ENCODE measurements at places on chromosomes 7 and 10.

DNA sequence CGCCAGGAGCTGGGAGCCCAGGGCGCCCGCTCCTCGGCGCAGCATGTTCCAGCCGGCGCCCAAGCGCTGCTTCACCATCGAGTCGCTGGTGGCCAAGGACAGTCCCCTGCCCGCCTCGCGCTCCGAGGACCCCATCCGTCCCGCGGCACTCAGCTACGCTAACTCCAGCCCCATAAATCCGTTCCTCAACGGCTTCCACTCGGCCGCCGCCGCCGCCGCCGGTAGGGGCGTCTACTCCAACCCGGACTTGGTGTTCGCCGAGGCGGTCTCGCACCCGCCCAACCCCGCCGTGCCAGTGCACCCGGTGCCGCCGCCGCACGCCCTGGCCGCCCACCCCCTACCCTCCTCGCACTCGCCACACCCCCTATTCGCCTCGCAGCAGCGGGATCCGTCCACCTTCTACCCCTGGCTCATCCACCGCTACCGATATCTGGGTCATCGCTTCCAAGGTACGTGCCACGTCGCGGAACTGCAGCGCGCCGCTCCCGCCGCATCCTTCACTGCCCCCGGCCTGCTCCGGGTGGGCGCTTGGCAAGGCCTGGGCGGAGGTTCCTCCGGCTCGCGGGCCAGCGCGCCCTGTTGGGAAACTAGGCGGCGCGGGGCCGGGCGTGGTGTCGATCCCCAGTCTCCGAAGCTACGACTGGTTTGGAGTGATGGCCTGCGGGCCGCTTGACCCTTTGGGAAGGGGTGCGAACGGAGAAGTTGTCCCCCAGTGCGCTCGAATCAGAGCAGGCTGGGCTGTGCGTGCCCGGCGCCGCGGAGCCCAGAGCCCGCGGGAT lies 868 bp downstream of the EMX2 start:
- DNase-seq: no peak

GRCh38 chr10:33365871-33366411 lies 31.5 kb upstream of the NRP1 start:
- DNase-seq: no peak

DNA sequence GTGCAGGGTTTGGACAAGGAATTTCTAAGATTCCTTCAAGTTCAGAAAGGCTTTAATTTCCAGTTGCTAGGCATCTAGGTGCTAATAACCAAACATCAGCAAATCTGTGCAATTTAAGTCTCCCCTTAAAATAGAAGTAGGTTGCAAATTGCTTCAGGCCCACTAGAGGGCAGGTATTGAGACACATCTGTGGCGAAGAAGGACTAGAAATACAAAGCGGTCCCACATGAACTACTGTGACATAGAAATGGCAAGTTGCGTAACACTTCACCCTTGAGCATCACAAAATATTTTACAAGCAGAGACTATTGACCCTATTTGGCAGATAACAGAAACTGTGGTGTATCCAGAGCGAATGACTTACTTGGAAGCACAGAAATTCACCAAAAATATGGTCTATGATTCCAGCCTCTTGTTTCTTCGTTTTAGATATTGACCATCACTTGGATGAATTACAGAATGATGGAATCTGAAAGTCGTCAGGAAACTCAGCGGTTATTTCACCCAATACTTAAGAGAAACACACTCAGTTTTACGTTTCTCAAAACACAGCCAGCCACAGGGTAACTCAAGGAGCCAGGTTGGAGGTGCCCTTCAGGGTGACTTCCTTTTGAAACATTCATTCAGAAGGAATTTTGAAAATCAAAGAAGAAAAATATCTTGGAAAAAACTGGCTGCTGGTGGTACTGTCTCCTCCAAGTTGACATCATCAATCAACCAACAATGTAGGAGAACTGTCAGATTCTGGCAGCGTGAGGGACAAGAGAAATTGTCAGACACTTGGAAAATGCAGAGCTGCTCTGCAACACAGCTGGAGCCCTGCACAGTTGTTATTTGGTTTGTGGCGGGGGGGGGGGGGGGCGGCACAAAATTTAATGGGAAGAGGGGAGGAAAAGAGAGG lies 256.3 kb upstream of the MINDY3 start:
- DNase-seq: no peak

DNA sequence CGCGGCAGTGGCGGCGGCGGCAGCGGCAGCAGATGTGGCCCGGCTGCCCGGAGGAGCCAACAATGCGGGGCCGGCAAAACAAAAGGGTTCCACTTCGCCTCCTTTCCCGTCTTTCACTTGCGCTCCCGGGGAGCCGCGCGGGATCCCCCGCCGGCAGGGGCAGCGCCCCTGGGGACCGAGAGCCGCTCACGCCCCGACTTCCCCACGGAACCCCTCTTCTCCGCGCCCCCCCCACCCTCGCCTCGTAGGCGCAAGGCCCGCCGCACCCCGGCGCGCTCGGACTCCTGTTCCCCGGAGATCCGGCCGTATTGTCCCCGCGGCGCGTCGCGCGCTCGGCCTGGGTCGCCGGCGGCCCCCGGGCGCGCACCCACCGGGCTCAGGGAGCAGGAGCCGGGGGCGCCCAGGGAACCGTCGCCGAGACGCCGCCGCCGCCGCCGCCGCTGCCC lies 854 bp downstream of the CTBP2 start:
- no peak for DNase-seq

- DNase-seq: no peak
Measured at GRCh38 chr10:94093286-94093905, 99.7 kb downstream of the PLCE1 start.

DNA sequence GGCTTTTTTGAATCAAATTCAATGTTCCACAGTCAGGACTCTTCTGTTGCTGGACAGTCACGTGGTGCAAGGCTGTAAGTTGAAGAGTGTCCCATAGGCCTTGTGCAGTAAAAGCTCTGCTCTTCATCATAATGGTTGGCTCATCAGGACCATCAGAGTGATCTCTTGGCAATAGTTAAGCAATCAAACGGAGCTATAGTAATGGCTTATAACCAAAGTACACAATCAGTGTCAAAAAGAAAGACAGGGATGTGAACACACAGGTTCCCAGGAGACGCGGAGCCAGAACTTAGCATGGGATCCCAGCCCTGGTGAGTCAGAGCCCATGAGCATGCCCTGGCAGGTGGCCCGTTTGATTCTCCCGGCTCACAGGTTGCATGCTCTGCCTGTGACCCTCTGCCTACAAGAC lies 10.8 kb upstream of the GPNMB start:
- DNase-seq: no peak

DNA sequence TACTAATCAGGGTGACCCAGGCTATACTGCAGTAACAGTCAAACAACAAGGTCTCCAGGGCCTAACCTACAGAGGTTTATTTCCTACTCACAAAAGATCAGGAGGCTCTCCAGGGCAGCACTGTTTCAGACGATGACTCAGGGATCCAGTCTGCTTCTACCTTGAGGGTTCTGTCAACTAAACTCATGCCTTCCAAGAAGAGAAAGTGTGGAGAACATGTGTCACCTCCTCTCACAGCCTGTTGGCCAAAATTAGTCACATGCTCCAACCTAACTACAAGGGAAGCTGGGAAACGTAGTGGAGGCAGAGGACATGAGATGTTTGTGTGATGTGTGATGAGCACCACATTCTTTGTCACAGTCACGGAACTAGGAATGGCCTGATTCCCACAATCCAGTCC lies 14.7 kb upstream of the INA start:
- no peak for DNase-seq

DNA sequence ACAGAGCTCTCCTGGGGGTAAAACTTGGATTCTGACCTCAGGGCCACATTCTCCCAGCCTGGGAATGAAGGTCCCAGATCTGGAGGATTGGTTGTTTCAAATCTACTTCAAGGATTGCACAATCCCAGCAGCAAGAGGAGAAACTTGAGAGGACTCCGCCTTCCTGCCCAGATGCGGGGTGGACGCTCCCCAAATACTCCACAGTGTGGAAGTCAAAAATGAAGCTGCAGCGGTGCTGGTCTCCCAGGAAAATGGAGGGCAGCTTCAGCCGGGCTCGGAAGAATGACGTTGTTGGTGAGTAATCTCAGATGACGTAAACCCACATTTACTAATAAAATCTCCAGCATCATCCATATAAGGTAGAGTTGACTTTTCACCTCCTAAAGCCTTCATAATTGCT lies 31.5 kb upstream of the PPP2R2D start:
- DNase-seq: no peak

DNA sequence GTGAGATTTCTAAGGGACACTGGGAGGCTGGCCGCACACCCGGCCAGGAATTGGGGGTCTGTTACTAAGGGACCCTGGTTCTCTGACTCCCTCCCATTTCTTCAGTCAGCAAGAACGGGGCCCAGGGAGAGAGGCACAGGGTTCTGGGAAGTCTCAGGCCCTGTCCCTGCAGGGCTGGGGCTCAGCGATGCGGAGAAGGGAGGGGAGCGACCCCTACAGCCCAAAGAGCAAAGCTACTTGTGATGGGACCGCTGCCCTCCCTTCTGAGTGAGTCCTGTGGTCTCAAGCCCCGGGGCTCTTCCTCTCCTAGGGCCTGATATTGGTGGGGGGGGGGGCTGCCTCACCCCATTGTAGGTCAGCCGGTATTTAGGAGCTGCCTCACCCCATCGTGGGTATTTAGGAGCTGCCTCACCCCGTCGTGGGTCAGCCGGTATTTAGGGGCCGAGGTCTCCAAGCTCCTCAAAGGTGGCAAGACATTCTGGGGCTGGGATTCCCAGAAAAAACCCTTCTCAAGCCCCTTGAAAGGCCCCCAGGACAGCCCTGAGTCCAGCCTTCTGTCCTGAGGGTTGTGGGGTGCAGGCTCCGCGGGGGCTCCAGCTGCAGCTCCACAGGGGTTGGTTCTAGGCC lies 16.9 kb upstream of the NKX6-2 start:
- DNase-seq: no peak

GRCh38 chr10:114349522-114350215 lies 54.6 kb downstream of the AFAP1L2 start:
- no peak for DNase-seq

- DNase-seq: no peak
Measured at GRCh38 chr10:129626796-129627435, 159.9 kb downstream of the MGMT start.

GRCh38 chr7:40468891-40469864 lies 334.4 kb downstream of the SUGCT start:
- no peak for DNase-seq

DNA sequence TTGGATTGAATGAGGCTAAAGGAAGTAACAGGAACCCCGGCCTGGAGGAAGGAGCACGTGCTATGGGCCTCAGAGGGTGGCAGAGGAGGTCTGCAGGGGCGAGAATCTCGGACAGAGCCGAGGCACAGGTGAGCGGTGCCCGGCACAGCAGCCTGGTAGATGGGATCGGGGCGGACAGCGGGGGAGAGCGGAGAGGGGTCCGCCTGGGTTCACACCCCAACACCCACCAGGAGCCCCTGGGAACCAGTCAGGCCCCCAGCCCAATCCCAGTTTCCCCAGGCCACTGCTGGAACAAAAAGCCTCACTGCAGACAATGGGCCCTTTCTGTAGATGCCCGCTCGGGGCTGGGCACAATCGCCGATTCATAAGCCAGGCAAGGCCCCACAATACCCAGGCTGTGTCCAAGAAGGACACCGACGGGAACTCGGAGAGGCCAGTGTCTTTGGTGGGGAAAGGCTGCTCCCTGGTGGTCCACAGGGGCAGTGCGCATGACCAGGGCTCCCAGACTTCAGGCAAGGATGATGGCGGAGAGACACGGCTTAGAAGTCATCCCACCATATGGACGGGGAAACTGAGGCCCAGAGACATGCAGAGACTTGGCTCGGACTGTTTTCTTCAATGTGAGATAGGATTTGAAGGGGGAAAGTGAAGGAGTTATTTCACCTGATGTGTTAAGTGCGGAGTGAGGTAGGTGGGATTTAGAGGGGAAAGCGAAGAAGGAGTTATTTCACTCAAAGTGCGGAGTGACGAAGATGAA lies 106.9 kb upstream of the GPR26 start:
- DNase-seq: peak; percentile 45

GRCh38 chr10:60339757-60340156 lies 49.9 kb downstream of the ANK3 start:
- no peak for DNase-seq

- no peak for DNase-seq
Measured at GRCh38 chr7:46283852-46284251, 362.8 kb upstream of the IGFBP3 start.

- no peak for DNase-seq
Measured at GRCh38 chr10:90779548-90779947, 78.3 kb downstream of the HTR7 start.

DNA sequence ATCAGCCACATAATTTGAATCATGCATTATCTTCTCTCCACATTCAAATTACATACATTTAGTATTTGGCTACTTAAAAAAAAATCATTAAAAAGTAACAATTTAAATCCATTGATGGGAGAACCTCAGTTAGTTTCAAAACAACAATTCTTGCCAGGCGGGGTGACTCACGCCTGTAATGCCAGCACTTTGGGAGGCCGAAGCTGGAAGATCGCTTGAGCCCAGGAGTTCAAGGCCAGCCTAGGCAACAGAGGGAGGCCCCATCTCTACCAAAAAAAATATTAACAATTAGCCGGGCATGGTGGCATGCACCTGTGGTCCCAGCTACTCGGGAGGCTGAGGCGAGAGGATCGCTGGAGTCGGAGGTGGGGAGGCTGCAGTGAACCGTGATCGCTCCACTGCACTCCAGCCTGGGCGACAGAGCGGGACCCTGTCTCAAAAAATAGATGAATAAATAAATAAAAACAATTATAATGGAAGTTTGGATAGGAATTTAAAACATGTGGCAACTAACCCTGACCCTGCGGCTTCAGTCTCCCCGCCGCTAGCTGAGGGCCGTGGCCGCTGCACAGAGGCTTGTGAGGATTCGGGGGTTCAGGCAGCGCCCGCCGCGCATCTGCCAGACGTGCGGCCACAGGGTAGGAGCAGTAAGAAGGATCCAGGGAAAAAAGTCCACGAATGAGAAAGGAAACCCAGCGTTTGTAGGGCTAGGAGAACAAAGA lies 1.1 kb upstream of the CSGALNACT2 start:
- DNase-seq: no peak

DNA sequence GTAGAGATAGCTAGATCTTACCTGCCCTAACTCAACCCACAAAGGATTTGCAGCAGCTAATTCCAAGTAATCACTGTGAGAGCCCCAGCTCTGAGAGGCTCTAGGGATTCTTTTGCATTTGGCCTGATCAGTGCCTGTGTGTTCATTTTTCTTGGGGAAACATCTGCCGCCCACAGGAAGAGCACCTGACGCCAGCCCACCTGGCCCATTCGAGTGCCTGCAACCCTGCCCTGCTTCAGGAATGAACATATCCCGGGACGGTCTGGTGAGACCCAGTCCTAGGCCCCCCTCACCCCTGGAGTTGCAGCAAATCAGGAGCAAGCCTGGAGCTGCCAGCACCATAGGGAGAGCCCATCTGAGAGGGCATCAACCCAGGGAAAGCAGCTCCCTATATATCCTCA lies 38.8 kb downstream of the GSDME start:
- DNase-seq: no peak

- DNase-seq: no peak
Measured at GRCh38 chr7:50293509-50294179, 10.9 kb upstream of the IKZF1 start.

DNA sequence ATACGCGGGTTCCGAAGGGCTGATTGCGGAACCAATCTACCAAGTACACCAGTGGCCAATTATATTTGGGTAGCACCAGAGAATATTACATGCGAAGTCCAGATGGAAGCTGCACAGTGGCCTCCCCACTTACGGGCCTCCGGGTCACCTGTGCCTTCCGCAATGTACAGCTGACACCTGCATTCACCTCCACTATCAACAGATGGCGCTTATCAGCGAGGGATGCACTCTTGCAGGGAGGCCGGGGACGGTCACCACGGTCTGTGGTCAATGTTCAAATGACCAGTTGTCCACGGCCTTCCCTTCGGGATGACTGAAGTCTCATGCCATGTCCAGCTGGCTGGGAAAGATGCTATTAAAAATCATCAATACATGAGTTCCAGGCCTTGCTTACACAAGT lies 47.6 kb downstream of the SLIT1 start:
- no peak for DNase-seq

Measured in activated effector memory CD4-positive, alpha-beta T cell treated with Interleukin-2 at 50 U/mL for 16 hours (primary cell).